ENCODE measurements at places on chromosomes 3 and 15. TPM values are rescaled to one million over a fixed set of nuclear protein-coding genes. Genes with fewer than 3 reads are reported as not detected.

Gene EPHB3
- total RNA-seq, result 6.0 TPM

Gene PDIA5
- total RNA-seq, result 53.6 TPM

Gene TMEM158
- total RNA-seq, result 7.3 TPM

GRCh38 chr3:49799761-49800160 lies at the start of gene CDHR4:
Gene CDHR4, minus strand, starts transcription at chr3:49799873. Its CDS starts 61 bp downstream, at chr3:49799812.
- no peak for DNase-seq

DNA sequence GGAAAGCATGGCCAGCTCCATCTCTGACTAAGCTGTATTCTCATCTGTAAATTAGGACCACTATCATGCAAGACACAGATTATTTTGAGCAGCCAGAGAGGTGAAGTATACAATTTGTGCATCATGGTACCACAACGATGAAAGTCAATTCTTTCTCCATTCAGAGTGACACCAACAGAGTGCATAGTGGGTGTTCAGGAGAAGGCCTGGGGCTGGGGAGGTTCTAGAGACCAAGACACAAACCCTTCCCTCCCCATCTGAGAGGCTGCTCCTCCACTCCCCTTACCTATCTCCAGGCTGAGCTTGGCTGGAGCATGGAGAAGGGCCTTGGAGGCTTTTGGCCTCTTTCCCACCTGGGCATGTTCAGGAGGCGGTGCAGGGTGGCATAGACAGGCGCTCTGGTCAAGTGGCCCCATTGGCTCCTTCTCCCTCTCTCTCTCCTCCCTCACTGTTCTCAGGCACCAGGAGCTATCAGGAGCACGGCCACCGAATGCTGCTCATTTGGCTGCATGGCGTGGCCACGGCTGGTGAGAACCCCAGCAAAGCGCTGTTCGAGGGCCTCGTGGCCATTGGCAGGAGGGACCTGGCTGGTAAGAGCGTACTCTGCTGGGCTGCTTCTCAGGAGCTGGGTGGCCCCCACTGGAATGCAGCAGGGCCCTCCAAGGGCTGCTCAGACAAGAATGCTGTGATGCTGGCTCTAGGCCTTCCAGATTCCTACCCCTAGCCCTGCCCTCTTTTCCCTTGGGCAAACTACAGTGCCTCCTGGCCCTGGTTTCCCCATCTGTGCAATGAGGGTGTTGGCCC lies 37.9 kb downstream of the ANKDD1A start:
- no peak for DNase-seq
